ENCODE measurements at places on chromosomes 7 and 10. TPM values are rescaled to one million over a fixed set of nuclear protein-coding genes. Genes with fewer than 3 reads are reported as not detected.

ELN gene
- not detected for total RNA-seq

DNA sequence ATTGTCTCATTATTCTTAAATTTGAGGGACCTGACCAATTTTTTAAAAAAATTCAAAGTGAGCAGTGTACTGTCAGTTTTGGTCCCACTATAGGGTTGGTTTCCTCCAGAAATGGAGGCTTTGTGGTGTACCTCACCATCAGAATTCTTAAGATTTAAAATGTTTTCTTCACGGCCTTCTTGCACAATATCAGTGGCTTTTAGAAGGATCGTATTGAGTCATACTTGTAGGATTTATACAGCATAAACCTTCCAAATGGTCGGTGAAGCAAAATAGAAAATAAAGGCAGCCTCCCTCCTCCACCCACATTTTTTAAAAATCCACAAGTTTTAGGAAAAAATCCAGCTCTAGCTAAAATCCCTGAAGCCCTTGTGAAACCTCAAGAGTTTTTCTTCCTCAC, 126.4 kb downstream of the RNLS start:
- DNase-seq = peak; percentile 49

DNA sequence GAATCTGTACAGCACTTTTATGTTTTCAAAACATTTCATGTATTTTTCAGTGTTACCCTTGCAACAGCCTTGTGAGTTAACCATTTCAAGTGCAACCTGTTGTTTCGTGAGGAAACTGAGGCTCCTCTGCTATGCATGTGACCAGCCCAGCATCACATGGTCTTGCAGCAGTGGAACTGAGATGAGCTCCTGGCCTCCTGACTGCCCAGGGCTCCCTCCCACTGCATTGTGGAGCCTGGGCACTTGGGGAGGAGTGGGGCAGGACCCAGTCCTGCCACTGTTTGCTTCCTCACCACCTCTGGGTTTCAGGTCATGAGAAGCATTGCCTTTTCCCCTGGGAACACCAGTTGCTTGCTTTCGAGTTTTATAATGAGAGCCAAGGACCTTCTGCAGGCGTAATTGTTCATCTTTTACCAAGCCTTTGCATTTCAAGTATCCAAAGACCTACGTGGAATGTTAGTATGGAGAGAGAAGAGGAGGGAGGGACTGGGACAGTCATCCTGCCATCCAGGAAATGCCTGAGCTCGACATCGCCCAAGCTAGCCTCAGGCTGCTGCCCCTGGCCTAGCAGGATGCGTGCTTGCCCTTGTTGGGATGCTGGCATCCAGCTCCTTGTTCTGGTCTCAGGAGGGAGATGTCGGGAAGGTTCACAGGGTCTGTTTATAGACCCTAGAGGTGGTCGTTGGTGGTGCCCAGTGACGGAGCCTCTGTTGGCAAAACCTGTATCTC, 32.3 kb upstream of the BHLHA15 start:
- no peak for DNase-seq

DNA sequence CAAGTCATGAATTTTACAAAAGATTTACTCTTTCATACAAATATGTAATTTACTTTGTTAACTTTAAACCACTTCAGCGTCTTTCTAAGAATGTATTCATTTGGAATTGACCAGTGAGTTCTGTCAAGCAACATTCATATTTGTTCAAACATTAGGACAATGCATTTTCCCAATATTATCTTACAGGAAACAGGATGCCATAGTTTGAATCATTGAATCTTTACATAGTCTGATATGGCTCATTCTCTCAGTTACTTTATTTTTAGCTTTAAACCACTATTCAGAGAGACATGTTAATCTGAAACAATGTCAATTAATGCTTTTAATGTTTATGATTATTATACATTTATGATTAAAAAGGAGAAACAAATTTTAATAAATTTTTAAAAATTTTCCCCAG, 21.1 kb upstream of the MEOX2 start:
- DNase-seq = no peak

ITPRID1 gene
- not detected for total RNA-seq

- DNase-seq = no peak
Measured at GRCh38 chr7:92503767-92504166, 24.6 kb downstream of the PEX1 start.

DNA sequence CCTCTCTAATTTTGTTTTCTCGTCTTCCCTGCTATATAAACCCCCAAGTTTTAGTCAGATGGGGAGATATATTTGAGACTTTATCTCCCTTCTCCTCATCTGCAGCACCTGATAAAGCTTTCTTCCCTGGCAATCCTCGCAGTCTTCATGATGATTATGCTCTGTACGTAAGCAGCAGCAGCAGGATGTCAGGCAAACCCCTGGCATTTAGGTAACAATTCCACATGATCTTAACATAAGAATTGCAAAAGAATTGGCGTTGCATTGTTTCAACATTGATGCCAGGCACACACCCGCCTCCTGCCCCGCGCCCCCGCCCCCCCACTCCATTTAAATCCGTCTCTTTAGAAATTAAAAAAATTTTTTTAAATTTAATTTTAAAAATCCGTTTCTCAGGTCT, 6.1 kb downstream of the PKD1L1 start:
- peak; percentile 64 for DNase-seq

TMEM176B gene
- not detected for total RNA-seq

CRHR2 gene
- not detected for total RNA-seq

DNA sequence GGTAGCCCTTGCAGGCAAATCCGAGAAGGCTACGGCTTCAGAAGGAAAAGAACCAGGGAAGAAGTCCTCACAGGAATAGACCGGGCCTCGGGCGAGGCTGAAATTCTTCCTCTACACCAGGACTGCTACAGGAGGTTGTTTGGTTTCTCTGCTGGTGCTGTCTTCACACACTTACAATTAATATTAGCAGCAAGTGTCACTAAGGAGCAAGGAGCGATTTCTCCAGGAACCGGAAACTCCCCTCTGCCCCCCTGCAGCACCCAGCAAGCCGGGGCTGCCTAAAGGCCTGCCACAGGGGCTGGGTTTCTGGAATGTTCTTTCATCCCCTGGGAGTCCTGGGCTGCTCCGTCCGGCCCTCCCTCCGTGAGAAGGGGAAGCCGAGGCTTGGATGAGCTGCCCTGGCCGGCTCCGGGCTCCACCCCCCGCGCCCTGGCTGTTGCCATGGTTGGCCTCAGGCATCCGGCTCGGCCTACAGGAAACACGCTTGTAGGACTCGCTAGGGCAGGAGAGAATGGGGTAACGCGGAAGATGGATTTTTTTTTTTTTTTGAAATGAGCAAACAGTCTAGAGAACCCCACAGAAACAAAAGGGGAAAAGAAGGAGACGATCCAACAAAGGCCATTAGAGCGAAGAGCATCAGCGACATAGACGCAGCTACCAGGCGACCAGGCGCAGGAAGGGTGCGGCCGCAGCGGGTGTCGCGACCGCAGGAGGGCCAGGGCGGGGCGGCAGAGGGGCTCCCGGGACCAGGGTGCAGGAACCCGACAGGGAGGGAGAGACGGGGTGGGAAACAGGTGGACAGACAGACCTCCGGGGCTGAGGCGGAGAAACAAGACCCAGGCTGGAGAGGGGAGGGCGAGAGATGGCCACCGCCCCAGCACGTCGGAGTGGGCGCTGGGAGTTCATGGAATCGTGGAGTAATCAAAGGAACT, 33.0 kb downstream of the EN2 start:
- no peak for DNase-seq

DNA sequence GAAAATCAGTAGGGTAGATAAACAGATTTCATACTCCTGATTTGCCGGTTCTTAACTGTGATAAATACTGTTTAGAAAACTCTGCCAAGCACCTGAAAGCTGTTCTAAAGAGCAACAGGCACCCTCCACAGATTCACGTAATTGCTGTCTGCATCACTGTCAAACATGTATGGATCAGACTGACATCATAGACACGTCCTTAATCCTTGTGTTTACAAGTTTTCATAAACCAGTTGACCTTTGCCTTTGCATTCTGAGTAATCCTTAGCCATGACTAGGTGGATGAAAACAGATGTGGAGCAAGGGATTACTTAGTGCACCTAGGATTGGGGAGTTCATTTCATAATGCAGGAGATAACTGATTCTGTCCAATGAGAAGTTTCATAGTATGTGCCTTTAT, 41.6 kb downstream of the SLC39A12 start:
- peak; percentile 44 for DNase-seq

TMEM139 gene
- total RNA-seq = 9.2 TPM

DNA sequence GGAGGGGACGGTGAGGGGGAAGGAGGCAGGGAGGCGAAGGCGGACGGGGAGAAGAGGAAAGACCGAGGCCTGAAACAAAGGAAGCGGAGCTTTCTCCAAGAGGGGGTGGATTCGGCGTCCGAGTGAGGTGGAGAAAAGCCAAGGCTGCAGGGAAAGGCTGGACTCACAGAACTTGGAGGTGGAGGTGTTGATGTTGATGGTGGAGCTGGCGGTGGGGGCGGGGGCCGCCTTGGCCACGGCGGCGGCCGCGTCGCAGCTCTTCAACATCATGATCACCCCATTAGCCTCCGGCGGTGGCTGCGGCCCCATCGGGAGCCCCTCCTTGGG, 578 bp downstream of the CACUL1 start:
- DNase-seq = peak; percentile 62

DNAJC1 gene
- total RNA-seq = 57.8 TPM

DNA sequence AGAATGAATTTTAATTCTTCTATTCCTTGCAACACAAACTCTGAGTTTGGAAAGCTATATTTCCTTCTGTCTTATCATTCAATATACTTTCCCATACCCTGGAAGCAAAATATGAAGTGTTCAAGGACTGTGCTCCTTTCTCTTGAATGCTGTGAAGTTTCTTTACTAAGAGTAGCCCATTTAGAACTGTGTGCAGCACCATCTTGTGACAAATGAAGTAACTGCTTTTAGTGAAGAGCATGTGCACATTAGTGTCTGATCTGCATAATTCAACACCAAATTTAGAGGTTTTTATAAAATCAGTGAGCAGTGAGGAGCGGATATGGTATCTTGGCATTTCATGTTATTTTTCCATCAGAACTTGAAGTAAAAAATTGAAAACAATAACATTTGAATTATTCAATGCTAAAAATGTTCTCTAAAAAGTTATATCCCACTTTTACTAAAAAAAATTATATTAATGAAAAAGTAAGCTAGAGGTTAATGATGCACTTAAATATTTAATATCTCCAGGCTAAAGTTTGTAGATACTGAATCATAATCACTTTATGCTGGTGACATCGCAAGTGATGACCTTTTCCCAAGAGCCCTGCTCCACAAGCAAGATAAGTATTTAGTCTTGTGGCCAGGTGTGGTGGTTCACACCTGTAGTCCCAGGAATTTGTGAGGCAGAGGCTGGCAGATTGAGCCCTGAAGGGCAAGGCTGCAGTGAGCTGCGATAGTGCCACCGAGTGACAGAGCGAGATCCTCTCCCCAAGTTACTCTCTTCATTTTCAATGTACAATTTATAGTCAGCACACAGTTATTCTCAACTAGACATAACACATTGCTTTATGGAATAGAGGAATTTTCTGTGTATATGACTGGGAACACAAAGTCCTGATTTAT, 108.8 kb upstream of the PCLO start:
- DNase-seq = peak; percentile 30

GRCh38 chr7:138276891-138277290, 183.2 kb upstream of the TRIM24 start:
- DNase-seq = no peak

Measured in MCF 10A (cell line).